GM03348 (cell line): ENCODE measurements at places on chromosomes 1 and 21.

- DNase-seq = no peak
Observed at GRCh38 chr1:168386949-168387586, 106.4 kb downstream of the TBX19 start.

DNA sequence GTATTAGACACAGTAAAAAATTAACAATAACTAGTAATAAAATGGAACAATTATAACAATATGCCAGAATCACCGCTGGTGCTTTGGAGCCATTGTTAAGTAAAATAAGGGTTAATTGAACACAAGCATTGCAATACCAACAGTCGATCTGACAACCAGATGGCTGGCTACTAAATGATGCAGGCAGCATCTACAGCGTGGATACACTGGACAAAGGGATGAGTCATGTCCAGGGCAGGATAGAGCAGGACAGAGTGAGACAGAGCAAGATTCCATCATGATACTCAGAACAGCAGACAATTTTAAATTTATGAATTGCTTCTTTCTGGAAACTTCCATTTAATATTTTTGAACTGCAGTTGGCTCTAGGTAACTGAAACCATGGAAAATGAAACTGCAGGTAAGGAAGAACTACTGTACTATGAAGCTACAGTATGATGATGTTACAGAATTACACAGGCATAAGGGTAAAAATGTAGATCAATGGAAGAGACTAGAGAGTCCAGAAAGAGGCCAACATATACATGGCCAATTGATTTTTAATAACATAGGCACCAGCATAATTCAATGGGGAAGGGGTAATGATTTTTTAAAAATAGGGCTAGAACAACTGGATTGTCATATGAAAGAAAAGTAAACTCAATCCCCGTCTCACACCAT lies 168.7 kb downstream of the RRAGC start:
- no peak for DNase-seq

GRCh38 chr1:245558069-245558468 lies 403.3 kb downstream of the KIF26B start:
- DNase-seq = no peak

GRCh38 chr21:30257773-30258172 lies 25.0 kb downstream of the KRTAP24-1 start:
- peak; percentile 7 for DNase-seq

- DNase-seq = no peak
Observed at GRCh38 chr1:227745568-227746265, 10.5 kb downstream of the SNAP47 start.

DNA sequence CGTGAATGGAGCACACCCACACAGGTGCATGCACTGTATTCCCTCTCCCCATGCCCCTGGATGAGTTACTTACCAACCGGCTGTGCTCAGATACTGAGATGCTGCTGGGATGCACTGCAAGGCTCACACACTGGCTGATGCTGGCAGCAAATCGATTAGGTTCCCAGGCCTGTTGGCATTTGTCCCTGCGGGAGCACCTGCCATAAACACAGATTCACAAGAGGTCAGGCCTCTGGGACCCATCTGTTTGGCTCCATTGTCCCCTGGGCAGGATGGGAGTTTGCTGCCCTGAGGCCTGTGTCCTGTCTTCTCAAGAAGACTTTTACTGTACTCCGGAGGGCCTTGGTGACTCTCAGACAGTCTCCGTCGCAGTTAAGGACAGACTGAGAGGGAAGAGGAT lies 145.4 kb downstream of the PLXNA2 start:
- no peak for DNase-seq

DNA sequence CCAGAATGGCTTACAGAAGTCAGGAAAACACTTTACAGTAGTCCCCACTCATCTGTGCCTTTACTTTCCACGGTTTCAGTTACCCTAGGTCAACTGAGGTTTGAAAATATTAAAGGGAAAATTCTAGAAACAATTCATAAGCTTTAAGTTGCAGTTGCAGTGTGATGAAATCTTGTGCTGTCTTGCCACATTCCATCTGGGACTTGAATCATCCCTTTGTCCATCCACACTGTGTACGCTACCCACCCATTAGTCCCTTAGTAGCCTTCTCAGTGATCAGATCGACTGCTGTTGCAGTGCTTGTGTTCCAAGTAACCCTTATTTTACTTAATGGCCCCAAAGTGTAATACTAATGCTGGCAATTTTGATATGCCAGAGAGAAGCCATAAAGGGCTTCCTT lies 30.5 kb downstream of the ZCCHC17 start:
- DNase-seq = peak; percentile 50

DNA sequence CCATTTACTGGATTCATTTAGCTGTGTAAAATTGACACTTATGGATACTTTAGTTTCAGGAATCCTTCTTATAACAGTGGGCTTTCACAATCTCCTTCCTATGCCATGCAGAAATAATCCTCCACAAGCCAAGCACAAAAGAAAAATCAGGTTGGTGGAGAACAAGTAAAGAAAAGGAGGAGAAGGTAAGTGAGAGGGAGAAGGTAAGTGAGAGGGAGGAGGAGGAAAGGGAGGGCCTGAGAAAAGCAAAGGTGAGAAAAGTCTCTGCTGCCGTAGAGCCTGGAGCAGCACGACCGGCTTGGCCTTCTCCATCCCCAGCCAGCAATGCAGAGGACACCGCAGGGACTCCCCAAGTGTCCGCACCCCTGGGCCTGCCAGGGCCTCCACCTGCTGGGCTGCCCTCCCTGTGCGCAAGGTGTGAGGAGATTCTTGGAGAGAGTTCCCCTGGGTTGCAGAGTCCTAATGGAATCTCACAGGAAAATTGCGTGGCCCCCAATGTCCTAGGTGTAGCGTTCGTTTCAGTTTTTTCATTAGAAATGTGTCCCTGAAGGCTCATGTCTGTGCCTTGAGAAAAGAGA lies 39.0 kb downstream of the PRMT2 start:
- no peak for DNase-seq

DNA sequence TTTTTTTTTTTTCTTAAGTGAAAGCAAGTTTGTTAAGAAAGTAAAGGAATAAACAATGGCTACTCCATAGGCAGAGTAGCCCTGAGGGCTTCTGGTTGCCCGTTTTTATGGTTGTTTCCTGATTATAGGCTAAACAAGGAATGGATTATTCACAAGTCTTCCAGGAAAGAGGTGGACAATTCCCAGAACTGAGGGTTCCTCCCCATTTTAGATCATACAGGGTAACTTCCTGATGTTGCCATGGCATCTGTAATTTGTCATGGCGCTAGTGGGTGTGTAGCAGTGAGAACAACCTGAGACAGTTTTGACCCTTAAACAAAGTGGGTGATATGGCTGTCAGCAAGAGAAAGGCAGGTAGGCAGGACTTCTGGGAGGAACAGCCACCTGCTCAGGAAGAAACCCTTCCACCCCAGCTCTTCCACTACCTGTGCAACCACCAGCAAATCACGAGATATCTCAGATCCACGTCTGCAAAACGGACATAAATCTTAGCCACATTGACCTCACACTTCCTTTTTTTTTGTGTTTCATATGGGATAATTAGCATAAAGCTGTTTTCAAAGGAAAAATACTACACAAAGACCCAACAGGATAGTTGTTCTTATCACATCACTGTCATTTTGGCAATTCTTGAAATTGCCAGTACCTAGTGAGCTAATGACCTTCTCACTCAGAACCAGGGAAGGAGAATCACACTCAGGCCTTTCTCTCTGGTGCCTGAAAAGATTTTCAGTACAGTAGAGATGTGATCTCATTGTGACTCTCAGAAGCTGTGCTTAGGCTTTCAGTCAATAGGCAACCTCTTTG lies 34.8 kb upstream of the DUSP10 start:
- DNase-seq = no peak

DNA sequence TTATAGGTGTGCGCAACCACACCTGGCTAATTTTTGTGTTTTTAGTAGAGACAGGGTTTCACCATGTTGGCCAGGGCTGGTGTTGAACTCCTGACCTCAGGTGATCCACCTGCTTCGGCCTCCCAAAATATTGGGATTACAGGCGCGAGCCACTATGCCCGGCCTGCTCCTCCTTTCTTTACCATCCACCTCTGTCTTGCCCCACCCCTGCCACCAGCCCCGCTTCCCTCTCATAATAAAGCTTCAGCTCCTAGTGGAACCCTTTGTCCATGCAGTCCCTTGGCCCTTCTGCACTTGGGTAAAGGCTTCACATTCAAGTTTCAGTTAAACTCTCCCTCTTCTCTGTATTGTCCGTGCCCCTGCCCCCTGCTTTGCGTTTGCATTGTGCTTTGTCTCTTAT lies 120.1 kb downstream of the CAMTA1 start:
- DNase-seq = no peak

- peak; percentile 5 for DNase-seq
Observed at GRCh38 chr1:49060766-49061165, 284.1 kb upstream of the BEND5 start.
